Natural killer cell treated with Interleukin-12 subunit alpha and Interleukin-12 subunit beta and Interleukin-15 and Interleukin-18, amount 100 ng/mL, for 72 hours (primary cell): ENCODE measurements at places on chromosomes 5 and 9.

GRCh38 chr5:120436996-120437395 is 27.1 kb upstream of the PRR16 start:
- DNase-seq = no peak

DNA sequence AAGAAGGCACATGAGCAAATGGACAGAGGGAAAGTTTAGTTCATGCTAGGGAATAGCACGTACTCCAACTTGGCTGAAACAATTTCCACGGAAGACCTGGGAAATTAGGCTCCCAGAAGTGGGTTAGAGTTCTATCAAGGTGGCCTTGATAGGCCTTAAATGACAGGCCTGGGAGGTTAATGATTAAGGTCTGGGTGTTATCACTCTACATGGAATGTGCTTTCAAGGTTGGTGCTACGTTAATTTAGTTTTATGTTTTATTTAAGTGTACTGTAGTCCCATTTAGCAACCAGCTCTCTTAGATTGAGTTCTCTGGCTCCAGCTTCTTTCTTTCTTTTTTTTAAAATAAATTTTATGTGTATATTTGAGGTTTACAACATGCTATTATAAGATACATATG is 121.4 kb upstream of the MEF2C start:
- no peak for DNase-seq

GRCh38 chr5:38607396-38607795 is 51.0 kb upstream of the LIFR start:
- no peak for DNase-seq

DNA sequence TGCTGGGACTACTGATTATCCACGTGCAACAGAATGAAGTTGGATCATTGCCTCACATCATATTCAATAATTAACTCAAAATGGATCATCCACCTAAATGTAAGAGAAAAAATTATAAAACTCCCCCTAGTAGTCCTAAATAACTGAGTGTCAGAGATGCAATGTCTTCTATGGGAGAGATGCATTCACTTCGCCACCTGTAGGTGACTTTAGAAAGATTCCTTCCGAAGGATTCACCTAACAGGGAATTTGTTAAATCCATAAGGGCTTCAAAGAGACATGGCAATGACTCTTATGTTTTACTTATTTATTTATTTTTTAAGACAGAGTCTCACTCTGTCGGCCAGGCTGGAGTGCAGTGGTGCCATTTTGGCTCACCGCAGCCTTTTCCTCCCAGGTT is 526.0 kb downstream of the MTRR start:
- no peak for DNase-seq

GRCh38 chr5:135055396-135055795 is 21.4 kb upstream of the PITX1 start:
- DNase-seq = no peak

DNA sequence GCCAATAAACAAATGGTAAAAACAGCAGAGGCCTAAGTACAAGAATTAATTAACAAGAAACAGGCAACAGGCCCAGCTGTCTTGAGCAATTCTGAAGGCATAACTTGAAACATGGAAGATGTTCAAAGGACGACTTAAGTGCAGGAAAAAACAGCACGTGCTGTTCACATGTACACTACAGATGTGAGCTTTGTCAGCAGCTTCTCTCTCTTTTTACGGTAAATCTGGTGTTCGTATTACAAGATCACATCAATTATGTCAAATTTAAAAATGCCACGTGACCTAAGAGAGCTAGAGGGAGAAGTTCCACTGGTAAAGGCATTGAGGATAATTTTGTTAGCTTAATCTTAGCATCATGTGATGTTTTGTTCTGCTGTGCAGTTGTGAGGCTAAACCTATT is 281.1 kb downstream of the PSAT1 start:
- DNase-seq = no peak

- no peak for DNase-seq
Measured at GRCh38 chr9:33250458-33250995, 10.6 kb downstream of the SPINK4 start.

GRCh38 chr5:136016945-136017530 is 11.8 kb upstream of the TGFBI start:
- DNase-seq = no peak

GRCh38 chr5:41252036-41252435 is 38.7 kb upstream of the C6 start:
- no peak for DNase-seq

GRCh38 chr9:15206903-15207696 is 99.9 kb downstream of the TTC39B start:
- DNase-seq = no peak

- DNase-seq = no peak
Measured at GRCh38 chr5:127772531-127772930, 69.3 kb downstream of the CCDC192 start.

DNA sequence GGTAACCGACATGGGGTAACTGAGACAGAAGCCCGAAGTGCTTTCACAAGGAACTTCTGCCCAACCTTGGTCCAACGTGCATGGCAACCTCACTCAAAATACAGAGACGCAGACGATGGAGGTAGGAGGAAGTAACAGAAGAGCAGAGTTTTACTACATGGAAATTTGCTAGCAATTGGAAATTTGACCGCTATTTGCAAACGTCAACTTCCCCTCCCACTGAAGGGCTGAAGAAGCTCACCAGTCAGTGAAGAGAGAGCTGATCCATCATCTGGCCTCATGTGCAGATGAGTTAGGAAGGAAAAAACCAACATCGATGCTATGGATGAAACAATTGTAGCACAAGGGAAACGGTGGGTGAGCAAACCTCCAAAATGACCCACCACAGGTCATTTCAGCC is 196.7 kb downstream of the RGS3 start:
- no peak for DNase-seq

- DNase-seq = no peak
Measured at GRCh38 chr5:111743988-111744387, 13.0 kb downstream of the NREP start.

GRCh38 chr5:5105531-5105930 is 34.6 kb upstream of the ADAMTS16 start:
- no peak for DNase-seq

- no peak for DNase-seq
Measured at GRCh38 chr5:32760091-32760509, 49.0 kb downstream of the NPR3 start.

DNA sequence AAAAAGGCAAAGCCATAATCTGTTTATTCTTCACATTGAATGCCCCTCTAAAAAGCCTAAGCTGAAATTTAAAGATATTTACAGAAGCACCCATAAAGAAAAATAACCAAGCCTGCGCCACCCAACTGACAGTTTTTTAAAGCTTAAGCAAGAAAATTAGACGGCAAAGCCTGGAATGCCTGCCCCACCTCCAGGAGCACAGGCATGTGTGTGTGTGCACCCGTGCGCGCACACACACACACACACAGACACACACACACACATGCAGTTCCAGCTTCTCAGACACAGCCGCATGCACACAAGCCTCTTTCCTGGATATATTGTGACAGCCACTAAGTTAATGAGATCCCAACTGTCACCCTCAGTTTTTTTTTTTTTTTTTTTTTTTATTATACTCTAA is 88.2 kb downstream of the FRMD3 start:
- DNase-seq = no peak

DNA sequence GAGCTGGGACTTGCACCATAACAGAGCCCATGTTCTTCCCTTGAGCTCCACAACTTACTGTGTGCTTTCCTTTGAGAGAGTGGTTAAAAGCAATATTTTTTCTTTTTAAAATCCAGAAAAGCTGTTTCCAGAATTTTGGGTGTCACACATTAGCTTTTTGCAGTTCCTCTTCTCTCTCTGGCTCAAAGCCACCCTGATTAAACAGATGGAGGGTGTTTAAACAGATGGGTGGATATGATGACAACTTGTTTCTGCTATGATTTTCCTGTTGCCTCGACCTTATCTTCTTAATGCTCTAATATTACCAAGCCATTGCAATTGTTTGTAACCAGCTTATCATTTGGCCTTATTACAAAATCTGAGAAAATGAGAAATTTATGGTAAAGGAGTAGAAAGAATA is 22.9 kb upstream of the CFAP95 start:
- no peak for DNase-seq

DNA sequence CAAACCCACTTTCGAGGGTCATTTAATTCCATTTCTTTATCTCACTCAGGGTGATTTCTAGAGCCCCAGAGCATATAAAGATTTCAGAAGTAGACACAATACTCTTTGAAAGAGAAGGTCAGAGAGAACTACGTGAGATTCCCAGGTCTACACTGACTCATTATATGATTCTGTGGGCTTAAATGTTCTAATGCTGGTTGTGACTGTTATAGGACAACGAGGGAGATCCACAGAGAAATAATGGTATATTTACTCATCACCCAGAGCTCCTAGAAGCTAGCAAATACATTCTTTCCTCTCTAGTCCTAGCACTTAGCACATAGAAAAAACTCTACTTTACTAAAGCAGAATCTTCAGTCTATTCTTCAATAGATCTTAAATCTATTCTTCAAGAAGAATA is 39.4 kb upstream of the GRAMD2B start:
- no peak for DNase-seq

GRCh38 chr5:126139773-126140172 is 283.4 kb upstream of the GRAMD2B start:
- no peak for DNase-seq

DNA sequence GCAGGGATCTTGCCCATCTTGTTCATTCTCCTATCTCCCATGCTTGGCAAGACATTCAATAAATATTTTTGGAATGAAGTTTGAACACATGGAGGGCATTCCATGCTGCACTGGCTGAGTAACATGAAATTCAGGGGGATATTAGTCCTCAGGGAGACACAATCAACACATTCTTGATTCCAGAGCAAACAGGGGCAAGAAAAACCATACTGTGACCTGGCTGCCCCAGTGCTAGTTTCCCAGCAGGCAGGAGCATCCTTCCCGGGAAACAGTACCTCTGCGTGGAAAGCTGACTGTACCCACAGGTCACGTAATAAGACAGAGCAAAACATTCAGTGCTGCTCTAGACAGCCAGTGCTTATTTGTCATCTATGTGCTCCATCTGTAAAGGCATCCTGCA is 66.3 kb upstream of the SPOCK1 start:
- no peak for DNase-seq

DNA sequence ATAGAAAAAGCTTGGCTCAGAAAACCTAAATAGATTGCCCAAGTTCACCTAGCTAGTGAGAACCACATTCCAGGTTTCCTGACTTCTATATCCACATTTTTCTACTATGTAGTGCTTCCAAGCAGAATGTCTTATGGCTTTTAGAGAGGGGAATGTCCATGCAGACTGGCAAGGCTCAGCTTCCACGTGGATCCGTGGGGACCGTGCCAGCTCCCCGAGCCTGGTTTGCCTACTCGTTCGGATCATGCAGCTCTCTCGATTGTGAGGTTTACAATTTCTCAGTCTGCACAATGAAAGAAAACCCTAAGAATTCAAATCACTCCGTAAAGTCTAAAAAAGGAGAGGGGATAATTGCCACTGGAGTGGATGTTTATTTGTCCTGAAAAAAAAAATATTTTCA is 256.5 kb upstream of the NR4A3 start:
- no peak for DNase-seq

DNA sequence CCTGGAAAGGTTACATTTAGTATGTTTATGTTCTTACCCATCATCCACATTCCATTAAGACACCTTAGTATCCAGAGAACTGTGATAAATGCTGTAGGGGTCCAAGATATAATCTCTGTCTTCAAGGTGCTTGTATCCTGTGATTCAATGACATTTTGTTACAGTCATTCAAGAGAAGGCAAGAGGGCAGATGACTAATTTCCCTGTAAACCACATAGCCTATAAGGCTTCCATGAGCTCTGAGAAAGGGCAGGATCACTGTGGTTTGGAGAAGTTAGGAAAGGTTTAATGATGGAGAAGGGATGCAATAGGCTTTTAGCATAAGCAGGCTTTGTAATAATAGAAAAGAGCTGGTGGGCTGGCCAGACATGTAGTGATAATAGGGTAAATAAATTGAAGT is 40.0 kb downstream of the PAPPA start:
- DNase-seq = no peak

DNA sequence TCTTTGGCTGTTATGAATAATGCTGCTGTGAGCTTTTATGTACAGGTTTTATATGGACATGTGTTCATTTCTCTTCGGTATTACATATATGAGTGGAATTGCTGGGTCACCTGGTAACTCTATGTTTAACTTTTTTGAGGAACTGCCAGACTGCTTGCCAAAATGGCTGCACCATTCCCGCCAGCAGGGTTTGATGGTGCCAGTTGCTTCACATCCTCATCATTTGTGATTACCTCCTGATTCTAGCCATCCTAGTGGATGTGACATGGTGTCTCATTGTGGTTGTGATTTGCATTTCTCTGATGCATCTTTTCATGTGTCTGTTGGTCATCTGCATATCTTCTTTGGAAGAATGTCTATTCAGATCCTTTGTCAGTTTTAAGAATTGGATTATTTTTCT is 10.7 kb downstream of the NANS start:
- no peak for DNase-seq

DNA sequence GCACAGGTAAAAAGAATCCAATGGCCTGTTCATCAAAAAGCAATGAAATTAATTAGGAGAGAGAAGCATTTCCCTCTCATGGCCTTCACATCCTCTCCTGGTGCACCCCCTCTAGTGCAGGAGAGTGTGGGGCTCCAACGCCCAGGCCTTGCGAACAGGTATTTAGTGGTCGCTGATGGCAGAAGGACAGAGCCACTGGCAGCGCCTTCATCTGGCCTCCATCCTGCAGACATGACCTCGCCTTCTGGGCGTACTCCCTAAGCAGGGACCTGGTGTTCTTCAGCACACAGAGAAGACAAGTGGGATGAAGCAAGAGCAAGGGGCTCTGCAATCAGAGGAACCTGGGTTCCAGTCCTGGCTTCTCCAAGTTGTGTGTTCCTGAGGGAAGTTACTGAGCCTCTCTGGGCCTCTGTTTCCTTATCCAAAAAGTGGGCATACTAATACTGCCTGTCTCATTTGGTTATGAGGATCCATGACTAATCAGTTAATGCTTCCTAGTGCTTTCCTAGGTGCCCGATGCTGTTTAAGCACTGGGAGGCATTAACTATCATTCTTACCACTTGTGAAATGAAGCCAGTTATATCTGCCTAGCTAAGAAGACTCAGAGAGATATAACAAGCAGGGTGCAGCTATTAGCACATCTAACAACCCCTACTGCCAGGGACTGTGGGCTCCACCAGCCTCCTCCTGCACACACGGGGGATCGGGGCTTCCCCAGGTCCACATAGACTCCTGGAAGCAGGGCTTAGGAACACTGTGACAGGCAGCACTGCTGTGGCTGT is 77.3 kb downstream of the SEMA4D start:
- no peak for DNase-seq

DNA sequence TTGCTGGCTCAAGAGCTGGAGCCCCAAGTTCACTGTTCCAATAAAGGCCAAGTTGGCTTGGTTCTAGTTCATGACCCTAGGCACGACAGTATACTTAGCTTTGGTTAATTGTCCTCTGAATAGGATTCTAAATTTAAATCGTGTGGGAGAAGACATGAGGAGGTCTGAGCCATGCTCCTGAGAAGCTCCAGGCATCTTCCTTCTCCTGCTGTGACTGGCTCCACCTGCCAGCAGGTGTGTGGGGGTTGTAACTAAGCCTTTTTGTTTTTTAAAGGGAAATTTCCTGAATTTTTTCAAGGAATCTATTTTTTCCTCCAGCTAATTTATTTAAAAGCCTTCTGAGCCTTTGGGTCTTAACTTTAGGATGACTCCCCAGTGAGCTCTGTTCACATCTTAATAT is 20.2 kb upstream of the TRIM36 start:
- no peak for DNase-seq

- no peak for DNase-seq
Measured at GRCh38 chr9:107739601-107740082, 250.1 kb upstream of the KLF4 start.

- DNase-seq = no peak
Measured at GRCh38 chr9:128892221-128892921, 10.4 kb downstream of the LRRC8A start.
